Activated CD8-positive, alpha-beta memory T cell treated with anti-CD3 and anti-CD28 coated beads for 4 hours (primary cell): ENCODE measurements at places on chromosomes 5 and 9.

- DNase-seq = no peak
These were observed 162.4 kb upstream of the ZNF608 start for GRCh38 chr5:124908581-124909451.

GRCh38 chr5:107213025-107213424 is 457.7 kb downstream of the EFNA5 start:
- DNase-seq = no peak

- no peak for DNase-seq
These were observed 504.6 kb upstream of the BRINP1 start for GRCh38 chr9:119873877-119874276.

- DNase-seq = no peak
These were observed 9.2 kb downstream of the ABLIM3 start for GRCh38 chr5:149150457-149150856.

- no peak for DNase-seq
These were observed 100.3 kb downstream of the AUH start for GRCh38 chr9:91261417-91261816.

- DNase-seq = no peak
These were observed 1313.7 kb downstream of the PTPRD start for GRCh38 chr9:9299134-9299533.

GRCh38 chr5:178449163-178450070 is 140.8 kb downstream of the COL23A1 start:
- DNase-seq = no peak

- no peak for DNase-seq
These were observed 7.5 kb downstream of the EPB41L4B start for GRCh38 chr9:109313351-109313750.

DNA sequence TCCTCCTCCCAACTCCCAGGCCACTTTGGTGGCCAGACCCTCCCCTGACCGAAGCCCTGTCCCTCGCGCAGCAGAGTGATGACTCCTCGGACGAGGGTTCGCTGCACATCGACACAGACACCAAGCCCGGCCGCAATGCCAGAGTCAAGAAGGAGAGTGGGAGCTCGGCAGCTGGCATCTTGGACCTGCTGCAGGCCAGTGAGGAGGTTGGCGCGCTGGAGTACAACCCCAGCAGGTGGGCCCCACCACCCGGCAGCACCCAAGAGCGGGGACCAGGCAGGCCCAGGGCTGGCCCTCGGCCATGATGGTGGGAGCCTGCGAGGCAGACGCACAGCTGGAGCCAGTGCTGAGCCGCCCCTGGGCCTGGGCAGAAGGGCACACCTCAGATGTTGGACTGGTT is 90.6 kb downstream of the PHF2 start:
- no peak for DNase-seq

DNA sequence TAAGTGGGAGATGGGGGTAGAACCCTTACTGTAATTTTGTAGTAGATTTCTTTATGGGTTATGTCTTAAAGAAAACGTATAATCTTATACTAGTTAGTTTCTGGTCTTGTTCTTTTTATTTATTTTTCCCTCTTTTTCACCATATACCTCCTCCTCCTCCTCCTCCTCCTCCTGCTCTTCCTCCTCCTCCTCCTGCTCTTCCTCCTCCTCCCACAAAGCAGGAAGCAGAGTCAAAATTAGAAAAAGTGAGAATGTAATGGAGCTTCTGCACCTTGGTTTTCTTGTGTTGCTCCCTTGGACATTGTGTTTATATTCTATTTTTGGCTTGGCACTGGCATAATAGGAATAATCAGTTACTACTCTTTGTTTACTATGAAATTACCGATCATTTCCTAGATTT is 4.5 kb downstream of the MACIR start:
- DNase-seq = no peak

- DNase-seq = no peak
These were observed 286.9 kb upstream of the ATP10B start for GRCh38 chr5:161138751-161139455.

DNA sequence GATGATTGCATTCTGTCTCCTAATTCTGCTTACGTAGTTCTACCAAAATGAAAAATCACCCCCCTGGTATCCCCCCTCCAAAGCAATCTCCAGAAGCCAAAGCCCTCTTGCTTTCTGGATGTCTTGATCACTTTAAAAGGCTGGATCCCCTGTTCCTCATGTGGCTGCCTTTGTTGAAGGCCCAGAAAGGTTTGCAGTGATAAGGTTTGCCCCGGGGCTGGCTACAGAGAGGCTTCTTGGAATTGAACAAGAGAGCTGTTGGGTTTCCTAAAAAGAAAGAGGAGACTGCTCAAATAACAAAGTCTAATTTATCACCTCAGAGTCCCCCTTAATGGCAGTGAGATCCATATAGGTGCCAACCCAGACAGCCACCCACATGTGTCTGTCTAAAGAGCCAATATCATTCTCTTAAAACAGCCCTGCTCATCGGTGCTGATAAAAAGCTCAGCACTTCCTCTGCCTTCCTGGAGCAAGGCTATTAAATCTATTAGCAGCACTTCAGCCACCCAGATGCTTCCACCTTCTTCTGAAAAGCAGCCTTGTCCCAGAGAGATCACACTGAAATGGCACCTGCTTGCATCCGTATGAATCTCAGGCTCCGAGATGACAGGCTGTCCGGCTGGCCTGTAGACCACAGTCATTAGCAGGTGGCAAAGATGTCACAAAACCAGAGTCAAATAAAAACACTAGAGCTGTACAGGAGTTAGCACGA is 70.9 kb downstream of the TEX10 start:
- DNase-seq = no peak

DNA sequence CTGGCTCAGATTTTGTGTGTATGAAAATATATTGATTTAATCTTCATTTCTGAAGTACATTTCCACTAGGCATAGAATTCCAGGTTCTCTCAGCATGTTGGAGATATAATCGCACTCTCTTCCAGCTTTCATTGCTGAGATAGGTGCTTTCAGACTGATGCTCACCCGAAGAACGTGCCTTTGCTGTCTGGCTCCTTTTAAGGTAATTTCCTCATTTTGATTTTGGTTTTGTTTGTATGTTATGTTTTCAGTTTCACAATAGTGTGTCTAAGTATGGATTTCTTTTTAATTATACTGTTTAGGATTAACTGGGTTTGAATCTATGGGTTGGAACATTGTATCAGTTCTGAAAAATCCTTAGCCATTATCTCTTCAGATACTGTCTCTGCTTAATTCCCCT is 132.0 kb upstream of the NFIB start:
- DNase-seq = no peak

DNA sequence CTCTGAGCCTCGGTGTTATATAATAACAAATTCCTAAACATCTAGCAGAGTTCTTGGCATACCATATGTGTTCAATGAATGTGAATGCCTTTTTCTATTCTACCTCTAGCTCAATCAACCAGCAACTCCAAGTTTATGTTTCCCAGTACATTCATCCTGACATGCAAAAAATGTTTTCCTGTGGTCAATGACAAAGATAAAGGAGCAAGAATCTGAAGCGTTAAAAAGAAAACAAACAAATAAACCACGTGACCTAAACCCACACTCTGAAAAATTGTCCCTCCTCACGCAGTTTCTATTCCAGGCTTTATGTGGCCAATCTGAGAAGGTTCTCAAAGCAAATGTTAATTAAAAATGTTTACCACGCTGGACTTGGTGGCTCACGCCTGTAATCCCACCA is 18.0 kb downstream of the KLF4 start:
- no peak for DNase-seq

DNA sequence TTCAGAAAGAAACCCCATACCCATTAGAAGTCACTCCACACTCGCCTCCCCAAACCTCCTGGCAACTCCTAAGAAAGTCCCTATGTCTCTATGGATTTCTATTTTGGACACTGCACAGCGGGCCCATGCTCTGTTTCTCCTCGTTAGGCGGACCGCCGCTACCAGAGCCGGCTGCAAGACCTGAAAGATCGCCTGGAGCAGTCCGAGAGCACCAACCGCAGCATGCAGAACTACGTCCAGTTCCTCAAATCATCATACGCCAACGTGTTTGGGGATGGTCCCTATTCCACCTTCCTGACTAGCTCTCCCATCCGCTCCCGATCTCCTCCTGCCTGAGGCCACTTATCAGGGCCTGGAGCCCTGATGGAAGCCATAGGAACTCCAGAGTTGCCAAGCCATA is 4.6 kb upstream of the GLE1 start:
- DNase-seq = no peak

GRCh38 chr5:98510143-98510985 is 263.1 kb upstream of the RGMB start:
- DNase-seq = no peak

DNA sequence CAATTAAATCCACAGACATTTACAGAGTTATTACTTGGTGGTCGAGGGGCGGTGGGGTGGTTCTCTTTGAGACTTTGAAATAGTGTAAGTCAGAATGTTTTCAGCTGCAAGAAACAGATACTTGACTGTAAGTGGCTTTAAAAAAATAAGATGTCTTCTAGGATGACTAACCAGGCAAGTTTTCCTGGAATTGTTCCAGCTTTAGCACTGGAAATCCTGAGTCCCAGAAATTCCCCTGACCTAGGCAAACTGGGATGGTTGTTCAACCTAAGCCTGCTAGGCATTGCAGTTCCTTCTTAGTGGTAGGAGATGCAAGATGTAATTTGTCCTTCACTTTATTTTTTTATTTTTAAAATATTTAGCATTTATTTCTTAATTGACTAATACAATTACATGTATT is 169.5 kb upstream of the POC5 start:
- no peak for DNase-seq

GRCh38 chr5:131966551-131966950 is 21.1 kb upstream of the MEIKIN start:
- DNase-seq = no peak

DNA sequence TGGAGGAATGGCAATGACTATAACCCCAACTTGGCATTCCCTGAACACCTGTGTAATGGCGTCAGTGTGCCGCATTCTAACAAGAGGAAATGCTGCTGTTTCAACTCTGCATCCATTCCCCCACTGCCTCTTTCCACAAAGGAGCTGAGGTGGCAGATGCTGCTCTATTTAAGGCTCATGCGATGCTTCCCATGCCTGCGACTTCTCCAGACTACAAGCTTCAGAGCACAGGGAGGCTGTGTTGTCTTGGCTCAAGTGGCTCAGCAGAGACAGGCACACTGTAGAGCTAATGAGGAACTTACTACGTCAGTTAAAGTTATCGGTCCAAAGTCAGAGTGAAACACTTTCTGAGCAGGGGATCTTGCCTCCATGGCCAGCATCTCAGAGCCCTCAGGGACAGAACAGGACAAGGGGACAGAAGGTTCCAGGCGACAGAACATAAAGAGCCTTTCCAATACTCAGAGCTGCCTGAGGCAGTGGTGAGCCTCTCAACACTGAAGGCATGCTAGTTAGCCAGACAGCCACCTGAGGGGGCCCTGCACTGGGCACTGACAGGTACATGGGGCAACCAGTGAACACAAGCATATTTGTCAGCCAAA is 21.8 kb downstream of the TNIP1 start:
- no peak for DNase-seq

DNA sequence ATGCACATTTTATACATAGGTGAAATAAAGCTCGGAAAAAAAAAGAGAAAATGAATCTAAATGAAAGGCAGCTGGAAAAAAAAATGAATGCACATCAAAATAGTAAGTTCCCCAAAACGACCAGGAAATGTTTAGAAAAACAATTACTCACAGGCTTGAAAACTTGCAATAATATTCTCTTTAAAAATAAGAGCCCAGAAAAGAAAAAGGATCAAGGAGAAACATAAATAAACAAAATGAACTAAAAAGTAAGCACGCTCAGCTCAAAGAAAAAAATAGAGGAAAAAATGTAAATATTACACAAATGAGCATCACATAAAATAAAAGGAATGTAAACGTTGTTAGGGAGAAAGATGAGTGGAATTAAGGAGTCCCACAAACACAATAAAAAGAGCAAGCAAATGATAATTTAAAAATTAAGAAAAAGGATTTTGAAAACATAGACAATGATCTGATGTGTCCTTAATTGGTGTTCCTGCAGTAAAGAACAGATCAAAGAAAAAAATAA is 54.2 kb downstream of the SLC27A6 start:
- no peak for DNase-seq

- DNase-seq = no peak
These were observed 34.7 kb upstream of the CLINT1 start for GRCh38 chr5:157893611-157894010.
